Suprapubic skin (tissue), 4 donors: ENCODE measurements at places on chromosomes 11 and 22.

- peak overlapping the region; percentile 81 for H3K27ac ChIP-seq
- H3K27me3 ChIP-seq, result no peaks in the 10 kb centered on the region
Measured at GRCh38 chr22:23856721-23857605, 712 bp upstream of the SLC2A11 start.

GRCh38 chr11:105100981-105101630, 38.5 kb downstream of the CARD18 start:
- H3K4me1 ChIP-seq, result peaks cover 8% of the 10 kb centered on the region
- no peak for DNase-seq
- H3K27me3 ChIP-seq, result no peaks in the 10 kb centered on the region
- H3K27ac ChIP-seq, result no peak overlapping the region
- no peaks in the 10 kb centered on the region for H3K36me3 ChIP-seq

GRCh38 chr11:26144291-26144690, 187.6 kb upstream of the ANO3 start:
- H3K36me3 ChIP-seq, result no peaks in the 10 kb centered on the region
- H3K4me1 ChIP-seq, result no peaks in the 10 kb centered on the region
- no peak overlapping the region for H3K4me3 ChIP-seq
- H3K27ac ChIP-seq, result no peak overlapping the region
- no peak for DNase-seq
- no peaks in the 10 kb centered on the region for H3K27me3 ChIP-seq

GRCh38 chr11:78170874-78171549, 17.4 kb downstream of the KCTD21 start:
- no peak overlapping the region for H3K4me3 ChIP-seq
- H3K4me1 ChIP-seq, result peaks cover 19% of the 10 kb centered on the region
- no peaks in the 10 kb centered on the region for H3K27me3 ChIP-seq
- H3K27ac ChIP-seq, result no peak overlapping the region

DNA sequence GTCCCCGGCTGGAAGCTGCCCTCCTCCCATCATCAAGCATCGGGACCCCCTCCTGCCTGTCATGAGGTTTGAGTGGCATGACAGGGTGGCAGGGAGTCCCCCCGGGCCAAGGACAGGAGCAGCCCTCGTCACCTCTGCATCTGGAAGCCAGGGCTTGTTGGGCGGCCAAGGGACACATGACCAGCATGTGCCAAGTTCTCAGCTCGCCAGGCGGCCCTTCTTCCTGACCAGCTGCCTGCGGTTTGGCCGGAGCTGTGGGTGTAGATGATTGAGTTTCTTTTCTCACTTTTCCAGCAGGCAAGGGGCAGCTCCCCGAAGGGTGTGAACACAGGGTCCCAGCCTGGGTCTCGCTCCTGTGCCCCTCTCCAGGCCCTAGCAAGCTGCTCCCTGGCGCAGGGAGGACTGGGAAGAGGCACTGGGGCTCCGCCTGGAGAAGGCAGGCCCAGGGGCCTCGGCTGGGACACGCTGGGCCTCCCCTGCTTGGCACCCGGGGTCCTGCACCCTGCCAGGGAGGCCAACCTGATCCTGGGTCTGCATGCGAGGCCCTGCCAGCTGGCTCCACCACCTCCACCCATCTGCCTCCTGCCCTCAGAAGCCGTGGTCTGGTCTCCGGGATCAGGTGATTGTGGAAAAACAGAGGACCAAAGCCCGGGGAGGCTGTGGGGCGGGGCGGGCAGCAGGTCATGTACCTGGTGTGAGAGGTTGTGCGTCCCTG, 13.4 kb downstream of the ARHGAP8 start:
- H3K27me3 ChIP-seq, result no peaks in the 10 kb centered on the region
- DNase-seq, result no peak
- no peaks in the 10 kb centered on the region for H3K36me3 ChIP-seq
- no peak overlapping the region for H3K27ac ChIP-seq
- H3K4me3 ChIP-seq, result no peak overlapping the region

DNA sequence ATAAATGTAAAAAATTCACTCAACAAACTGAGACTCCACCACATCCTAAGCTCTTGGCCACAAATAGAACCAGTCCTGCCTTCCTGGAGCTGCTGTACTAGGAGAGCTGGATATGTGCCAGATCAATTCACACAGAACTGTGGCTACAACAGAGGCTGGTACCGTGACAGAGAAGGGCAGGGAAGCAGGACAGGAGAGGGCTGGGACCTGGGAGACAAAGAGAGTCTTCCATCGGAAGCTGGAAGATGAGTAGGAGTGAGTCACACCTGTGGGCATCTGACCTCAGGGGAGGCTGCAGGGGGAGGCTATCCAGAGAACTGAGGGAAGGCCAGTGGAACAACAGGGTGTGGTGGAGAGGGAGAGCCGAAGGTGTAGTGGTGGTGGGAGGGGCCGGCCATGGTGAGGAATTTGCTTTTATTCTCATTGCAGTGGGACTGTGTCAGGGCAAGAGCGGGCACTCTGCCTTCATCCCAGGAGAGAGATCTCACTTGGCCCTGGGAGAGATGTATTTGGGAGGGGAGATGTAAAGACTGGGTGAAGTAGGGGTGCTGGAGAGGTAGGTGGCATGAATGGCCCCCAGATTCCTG, 1.9 kb upstream of the LTBP3 start:
- H3K27ac ChIP-seq, result peak overlapping the region; percentile 87
- no peaks in the 10 kb centered on the region for H3K36me3 ChIP-seq
- H3K4me3 ChIP-seq, result no peak overlapping the region
- no peaks in the 10 kb centered on the region for H3K27me3 ChIP-seq
- DNase-seq, result no peak

GRCh38 chr11:68118706-68119448, 2.3 kb downstream of the CHKA start:
- no peaks in the 10 kb centered on the region for H3K27me3 ChIP-seq
- DNase-seq, result peak; percentile 63
- H3K4me1 ChIP-seq, result peaks cover 40% of the 10 kb centered on the region
- H3K4me3 ChIP-seq, result peak overlapping the region; percentile 69

GRCh38 chr11:93817426-93818348, 32.7 kb downstream of the VSTM5 start:
- DNase-seq, result no peak
- no peaks in the 10 kb centered on the region for H3K4me1 ChIP-seq
- H3K36me3 ChIP-seq, result peaks cover 31% of the 10 kb centered on the region
- H3K27ac ChIP-seq, result no peak overlapping the region
- no peaks in the 10 kb centered on the region for H3K27me3 ChIP-seq

GRCh38 chr11:59224351-59224928, 11.7 kb upstream of the MPEG1 start:
- no peaks in the 10 kb centered on the region for H3K36me3 ChIP-seq
- H3K4me1 ChIP-seq, result peaks cover 25% of the 10 kb centered on the region
- DNase-seq, result no peak
- peak overlapping the region; percentile 30 for H3K27ac ChIP-seq
- H3K27me3 ChIP-seq, result no peaks in the 10 kb centered on the region
- no peak overlapping the region for H3K4me3 ChIP-seq

DNA sequence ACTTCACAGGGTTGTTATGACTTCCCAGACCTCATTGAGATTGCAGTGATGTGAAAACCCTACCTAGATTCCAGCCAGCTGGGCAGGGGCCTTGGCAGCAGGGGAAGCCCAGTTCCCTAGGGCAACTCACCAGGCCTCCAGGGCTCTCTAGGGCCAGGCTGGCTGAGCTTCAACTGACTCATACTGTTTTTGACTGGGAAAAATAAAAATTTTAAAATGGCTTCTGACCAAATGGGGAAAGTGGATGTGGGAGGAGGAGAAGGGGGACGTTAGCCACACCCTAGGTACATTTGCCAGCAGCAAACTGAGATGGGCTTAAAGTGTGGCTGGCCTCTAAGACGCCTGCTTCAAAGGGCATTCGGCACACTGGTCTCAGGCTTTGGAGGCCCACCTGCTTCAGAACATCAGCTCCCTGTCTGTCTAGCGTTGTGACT, 39.0 kb downstream of the BMAL1 start:
- no peaks in the 10 kb centered on the region for H3K27me3 ChIP-seq
- peaks cover 58% of the 10 kb centered on the region for H3K4me1 ChIP-seq
- no peak overlapping the region for H3K4me3 ChIP-seq
- peak; percentile 77 for DNase-seq
- no peaks in the 10 kb centered on the region for H3K36me3 ChIP-seq
- peak overlapping the region; percentile 40 for H3K27ac ChIP-seq

DNA sequence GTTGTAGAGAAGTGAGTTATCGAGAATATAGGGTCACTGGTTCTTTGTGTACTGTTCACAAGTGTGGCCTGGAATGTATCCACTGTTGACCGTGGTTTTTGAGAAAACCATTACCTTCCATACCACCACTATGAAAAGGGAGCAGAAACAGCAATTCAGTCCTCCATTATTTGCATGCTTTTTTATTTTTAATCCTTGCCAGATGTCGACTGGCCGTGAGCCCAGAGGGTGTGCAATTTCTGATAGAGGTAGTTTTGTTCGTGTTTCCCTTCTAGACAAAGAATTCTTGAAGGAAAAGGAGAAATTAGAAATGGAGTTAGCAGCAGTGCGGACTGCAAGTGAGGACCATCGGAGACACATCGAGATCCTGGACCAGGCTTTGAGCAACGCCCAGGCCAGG, 81.7 kb downstream of the AMOTL1 start:
- no peak for DNase-seq
- H3K27ac ChIP-seq, result no peak overlapping the region
- H3K4me1 ChIP-seq, result peaks cover 22% of the 10 kb centered on the region
- H3K27me3 ChIP-seq, result no peaks in the 10 kb centered on the region
- H3K36me3 ChIP-seq, result peaks cover 23% of the 10 kb centered on the region

DNA sequence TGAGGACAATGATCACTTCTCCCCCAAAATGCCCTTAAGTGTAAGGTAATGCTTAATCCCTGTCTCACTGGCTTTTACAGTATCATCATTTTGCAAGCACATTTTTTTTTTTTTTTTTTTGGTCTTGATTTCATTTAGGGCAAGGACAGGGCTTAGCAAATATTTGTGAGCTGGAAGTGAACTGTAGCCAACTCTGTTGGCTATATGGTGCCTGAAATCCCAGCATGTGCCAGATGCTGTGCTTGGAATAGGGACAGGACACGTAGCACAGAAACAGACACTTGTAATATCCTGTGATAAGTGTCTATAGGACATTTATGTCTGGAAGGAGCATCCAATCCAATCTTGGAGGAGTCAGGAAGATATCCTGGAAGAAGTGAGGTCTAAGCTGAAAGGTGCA, 198.3 kb downstream of the NAV2 start:
- H3K27me3 ChIP-seq, result no peaks in the 10 kb centered on the region
- H3K4me3 ChIP-seq, result no peak overlapping the region
- DNase-seq, result no peak

DNA sequence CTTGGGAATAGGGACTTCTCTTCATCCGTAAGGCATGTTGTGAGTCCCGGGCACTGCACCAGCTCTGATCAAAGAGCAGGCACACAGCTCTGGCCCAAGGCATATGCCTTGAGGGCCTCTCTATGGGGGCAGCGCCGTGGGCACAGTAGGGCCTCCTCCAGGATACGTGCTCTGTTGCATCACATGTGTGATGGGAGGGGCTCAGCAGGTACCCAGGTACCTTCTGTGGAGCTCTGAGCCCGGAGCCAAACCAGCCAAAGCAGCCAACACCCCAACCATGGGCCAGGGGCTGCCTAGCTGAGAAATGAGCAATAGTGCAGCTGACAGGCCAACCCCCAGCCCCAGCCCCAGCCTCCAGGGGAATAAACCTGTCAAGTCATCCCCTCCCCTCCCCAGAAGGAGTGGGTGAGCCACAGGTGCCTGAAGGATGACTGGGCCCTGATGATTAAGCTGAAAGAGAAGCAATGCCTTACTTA, 79.7 kb upstream of the SHISAL1 start:
- no peak overlapping the region for H3K27ac ChIP-seq
- peaks cover 4% of the 10 kb centered on the region for H3K4me1 ChIP-seq
- no peak overlapping the region for H3K4me3 ChIP-seq
- peaks cover 92% of the 10 kb centered on the region for H3K27me3 ChIP-seq
- peak; percentile 62 for DNase-seq

- H3K36me3 ChIP-seq, result no peaks in the 10 kb centered on the region
- no peaks in the 10 kb centered on the region for H3K27me3 ChIP-seq
- no peak overlapping the region for H3K27ac ChIP-seq
- no peak overlapping the region for H3K4me3 ChIP-seq
- peaks cover 11% of the 10 kb centered on the region for H3K4me1 ChIP-seq
Measured at GRCh38 chr22:28329186-28330073, 350.2 kb downstream of the TTC28 start.

DNA sequence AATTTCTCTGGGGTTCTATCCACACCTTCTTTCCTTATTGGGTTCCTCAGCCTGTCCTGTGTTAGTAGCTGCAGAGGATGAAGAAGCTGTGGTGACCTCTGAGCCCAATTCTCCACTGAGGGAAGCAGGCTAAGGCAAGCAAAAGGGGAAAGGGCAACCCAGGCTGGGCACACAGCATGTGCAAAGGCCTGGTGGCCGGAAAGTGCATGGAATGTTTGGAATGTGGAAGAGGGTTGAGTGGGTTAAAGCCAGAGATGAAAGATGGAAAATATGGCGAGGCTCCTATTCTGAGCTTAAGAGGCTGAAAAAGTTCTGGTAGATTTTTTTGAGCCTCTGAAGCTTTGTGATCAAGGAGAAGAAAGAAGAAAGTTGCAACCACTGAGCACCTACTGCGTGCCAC, 247.1 kb downstream of the MIAT start:
- H3K4me1 ChIP-seq, result peaks cover 13% of the 10 kb centered on the region
- H3K36me3 ChIP-seq, result no peaks in the 10 kb centered on the region
- DNase-seq, result no peak
- H3K27me3 ChIP-seq, result no peaks in the 10 kb centered on the region
- H3K4me3 ChIP-seq, result no peak overlapping the region

GRCh38 chr11:86955111-86955360, 159 bp downstream of the FZD4 start:
- peaks cover 32% of the 10 kb centered on the region for H3K4me1 ChIP-seq
- DNase-seq, result no peak
- peaks cover 6% of the 10 kb centered on the region for H3K36me3 ChIP-seq
- peak overlapping the region; percentile 68 for H3K4me3 ChIP-seq

DNA sequence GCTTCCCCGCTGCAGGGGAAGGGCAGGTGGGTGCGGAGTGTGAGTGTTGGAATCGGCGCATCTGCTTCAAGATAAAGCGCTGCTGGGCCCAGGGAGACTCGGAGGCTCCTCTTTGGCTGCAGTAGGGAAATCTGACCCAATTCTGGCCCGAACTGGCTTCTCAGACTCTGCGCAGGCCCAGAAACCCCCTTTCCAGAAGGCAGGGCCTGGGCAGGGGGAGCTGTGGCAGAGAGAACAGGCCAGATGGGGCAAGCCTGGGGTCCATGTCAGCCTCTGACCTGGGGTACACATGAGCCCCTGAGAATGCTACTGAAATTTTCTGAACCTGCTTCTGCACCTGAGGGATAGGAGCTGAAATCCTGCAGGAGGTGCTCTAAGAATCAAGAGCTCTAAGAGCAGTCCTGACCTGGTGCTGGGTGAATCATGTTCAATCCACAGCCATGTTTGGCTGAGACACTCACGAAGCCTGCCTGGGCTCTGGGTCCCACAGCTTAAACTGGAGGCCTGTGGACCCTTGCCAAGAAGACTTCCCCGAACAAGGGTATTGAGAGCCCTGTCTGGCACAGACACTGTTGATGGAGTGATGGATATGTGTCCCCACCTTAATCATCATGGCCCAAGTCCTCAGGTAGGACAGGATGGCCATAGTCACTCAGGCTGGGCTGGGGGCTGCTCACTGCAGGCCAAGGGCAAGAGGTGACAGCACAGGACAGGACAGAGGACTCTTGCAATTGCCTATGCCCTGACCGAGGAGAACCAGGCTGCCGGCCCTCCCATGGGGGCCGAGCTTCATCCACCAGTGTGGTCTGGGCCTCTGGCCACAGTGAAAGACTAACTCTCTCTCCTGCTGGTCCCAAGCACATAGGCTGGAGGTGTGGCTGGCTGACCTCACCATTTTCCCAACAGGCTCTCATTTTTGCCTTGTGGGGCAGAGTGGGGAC, 6.9 kb downstream of the RAB3IL1 start:
- no peak overlapping the region for H3K4me3 ChIP-seq
- H3K36me3 ChIP-seq, result peaks cover 20% of the 10 kb centered on the region
- peak; percentile 61 for DNase-seq
- H3K27me3 ChIP-seq, result no peaks in the 10 kb centered on the region
